ENCODE measurements at places on chromosomes 2 and 18. TPM values are rescaled to one million over a fixed set of nuclear protein-coding genes. Genes with fewer than 3 reads are reported as not detected.
A peak's percentile ranks its signal among the peaks of the same experiment; 100 is the strongest.

The SDC1 gene
- 6.8 TPM for polyA plus RNA-seq

The E2F6 gene
- 18.8 TPM for polyA plus RNA-seq

The GCG gene
- polyA plus RNA-seq: 2.5 TPM

The CCBE1 gene
- polyA plus RNA-seq: 2.0 TPM

The DYNAP gene
- polyA plus RNA-seq: not detected

The SULT1C2 gene
- 0.15 TPM for polyA plus RNA-seq

The PELI1 gene
- polyA plus RNA-seq: 14.6 TPM

The IHH gene
- polyA plus RNA-seq: not detected

The ANKRD62 gene
- not detected for polyA plus RNA-seq

GRCh38 chr2:49988276-49988675 lies 834.0 kb upstream of the FSHR start:
- no peak for DNase-seq

- DNase-seq: peak; percentile 12
Observed at GRCh38 chr18:51867767-51868166, 472.2 kb upstream of the DCC start.

GRCh38 chr2:1791685-1792435 lies 47.5 kb upstream of the PXDN start:
- DNase-seq: no peak

DNA sequence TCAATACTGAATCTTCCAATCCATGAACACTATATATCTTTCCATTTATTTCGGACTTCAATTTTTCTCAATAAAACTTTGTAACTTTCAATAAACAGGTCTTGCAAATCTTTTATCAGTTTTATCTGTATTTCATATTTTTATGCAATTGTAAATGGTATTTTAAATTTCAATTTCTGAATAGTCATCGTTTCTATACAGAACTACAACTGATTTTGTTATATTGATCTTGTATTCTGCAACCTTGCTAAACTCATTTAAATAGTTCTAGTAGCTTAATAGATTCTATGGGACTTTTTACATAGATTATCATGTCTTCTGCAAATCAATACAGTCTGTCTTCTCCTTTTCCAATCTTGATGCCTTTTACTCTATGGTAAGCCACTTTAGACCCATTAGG lies 90.4 kb downstream of the FAM228A start:
- no peak for DNase-seq

DNA sequence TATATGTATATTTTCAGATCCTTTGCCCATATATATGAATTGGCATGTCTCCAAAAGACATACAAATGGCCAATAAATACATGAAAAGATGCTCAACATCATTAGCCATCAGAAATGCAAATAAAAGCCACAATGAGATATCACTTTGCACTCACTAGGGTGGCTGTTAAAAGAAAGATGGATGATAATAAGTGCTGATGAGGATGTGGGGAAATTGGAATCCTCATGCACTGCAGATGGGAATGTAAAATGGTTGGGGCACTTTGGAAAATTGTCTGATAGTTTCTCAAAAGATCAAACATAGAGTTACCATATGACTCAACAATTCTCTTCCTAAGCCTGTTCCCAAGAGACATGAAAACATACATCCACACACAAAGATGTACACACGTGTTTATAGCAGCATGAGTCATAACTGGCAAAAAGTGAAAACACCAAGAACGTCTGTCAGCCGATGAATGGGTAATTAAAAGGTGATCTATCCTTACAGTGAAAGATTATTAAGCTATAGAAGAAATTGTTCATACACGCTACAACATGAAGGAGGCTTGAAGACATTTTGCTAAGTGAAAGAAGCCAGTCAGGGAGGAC lies 19.7 kb downstream of the NGEF start:
- DNase-seq: no peak

DNA sequence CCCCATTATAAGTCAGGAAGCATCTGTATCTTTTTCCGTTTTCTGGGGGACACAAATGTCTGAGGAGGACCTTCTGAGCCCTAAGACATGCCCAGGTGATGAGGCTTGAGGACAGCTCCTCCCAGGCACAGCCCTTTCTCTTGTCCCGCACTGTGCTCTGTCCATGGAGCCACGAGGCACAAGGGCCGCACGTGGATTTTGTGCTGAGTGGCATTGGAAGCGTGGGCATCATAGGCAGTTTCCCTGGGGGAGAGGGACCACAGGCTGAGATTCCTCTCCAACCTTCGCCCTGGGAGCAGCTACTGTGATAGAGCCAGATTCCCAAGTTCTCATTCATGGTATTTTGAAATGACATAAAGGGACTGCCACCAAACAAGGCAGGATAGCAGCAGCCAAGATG lies 139.9 kb downstream of the SH3RF3 start:
- no peak for DNase-seq

DNA sequence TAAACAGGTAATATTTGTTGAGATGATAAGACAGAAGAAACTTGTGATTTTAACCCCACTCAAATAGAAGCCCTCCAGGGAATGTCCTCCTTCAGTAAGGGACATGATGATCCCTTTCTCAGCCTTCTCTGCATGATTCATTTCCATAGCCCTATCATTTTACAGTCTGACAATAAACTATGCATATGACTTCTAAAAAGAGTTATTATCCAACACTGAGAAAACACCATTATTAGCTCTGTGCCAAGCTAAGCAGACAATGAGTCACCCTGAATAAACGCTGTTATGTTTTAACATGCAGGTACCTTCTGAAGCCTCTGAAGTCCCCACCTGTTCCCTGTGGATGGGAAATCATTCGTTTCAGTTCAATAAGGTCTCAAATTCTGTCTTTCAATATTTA lies 54.7 kb downstream of the DTNB start:
- DNase-seq: no peak

DNA sequence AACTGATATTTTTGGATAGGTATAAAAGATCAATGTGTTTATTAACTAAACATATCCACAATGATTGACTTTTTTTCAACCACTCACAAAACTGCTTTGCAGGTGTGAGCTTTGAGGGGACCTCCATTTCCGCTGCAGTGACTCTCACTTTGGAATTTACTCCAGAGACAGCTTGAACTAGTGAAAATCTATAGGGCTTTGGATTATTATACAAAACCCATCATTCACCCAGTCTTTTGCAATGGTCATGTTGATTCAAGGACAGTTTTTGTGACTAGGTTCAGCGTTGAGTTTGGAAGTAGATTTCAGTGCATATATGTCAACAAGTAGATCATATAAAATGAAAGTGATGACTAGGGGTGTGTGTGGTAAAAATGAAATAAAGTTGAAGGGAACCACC lies 87.7 kb downstream of the EHBP1 start:
- DNase-seq: no peak

- no peak for DNase-seq
Observed at GRCh38 chr2:236176951-236177350, 8.8 kb upstream of the GBX2 start.

GRCh38 chr18:22424565-22424963 lies 6.8 kb upstream of the CTAGE1 start:
- DNase-seq: no peak

DNA sequence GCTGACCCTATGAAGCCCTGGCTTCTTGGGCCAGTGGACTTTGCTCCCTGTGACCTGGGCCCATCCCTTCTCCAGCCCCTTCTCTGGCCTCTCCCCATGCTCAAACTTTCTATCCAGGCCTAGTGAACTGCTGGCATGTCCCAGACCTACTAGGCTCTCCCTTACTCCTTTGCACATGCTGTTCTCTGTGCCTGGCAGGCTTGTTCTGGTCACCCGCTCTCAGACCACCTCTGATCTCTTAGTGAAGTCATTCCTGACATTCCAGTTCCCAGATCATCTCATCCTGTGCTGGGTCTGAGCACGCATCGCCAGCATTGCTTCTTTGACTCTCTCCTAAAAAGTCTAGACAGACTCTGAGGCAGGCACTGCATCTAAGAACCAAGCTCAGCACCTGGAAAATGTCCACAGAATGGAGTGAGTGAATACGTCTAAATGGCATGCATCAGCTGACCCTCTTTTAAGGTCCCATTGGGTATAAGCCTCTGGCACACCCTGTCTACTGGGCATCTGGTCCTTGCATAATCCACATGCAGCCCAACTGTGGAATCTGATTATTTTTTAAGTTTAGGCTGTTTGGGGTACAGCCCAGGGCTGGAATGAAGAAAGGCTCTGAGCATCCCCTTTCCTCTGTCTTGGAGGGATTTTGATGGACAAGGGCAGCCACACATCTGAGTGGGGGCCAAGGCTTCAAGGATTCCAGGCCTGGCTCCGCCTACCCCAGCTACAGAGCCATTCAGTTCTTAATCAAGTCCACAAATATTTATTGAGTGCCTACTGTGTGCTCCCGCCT lies 130.6 kb upstream of the HAAO start:
- no peak for DNase-seq

- no peak for DNase-seq
Observed at GRCh38 chr2:160931531-160931930, 228.7 kb upstream of the TANK start.

GRCh38 chr18:70385474-70385873 lies 96.6 kb downstream of the SOCS6 start:
- no peak for DNase-seq

DNA sequence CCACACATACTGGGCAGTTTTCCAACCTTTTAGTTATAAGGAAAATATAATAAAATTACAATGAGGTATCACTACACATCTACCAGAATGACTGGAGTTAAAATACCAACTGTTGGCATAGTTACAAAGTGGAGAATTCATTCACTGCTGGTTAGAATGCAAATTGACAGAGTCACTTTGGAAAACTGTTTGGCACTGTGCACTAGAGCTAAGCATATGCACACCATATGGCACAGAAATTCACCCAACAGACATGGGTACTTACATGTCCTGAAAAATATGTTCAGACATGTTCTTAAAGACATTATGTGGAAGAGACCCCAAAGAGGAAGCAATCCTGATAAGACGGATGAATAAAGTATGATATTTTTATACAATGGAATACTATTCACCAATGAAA lies 686.1 kb upstream of the RAB6C start:
- DNase-seq: no peak

- no peak for DNase-seq
Observed at GRCh38 chr2:233470839-233471238, 95.7 kb downstream of the USP40 start.

GRCh38 chr2:232897598-232898408 lies 27.7 kb downstream of the SNORC start:
- DNase-seq: no peak

GRCh38 chr2:239208465-239209180 lies 192.2 kb downstream of the HDAC4 start:
- DNase-seq: no peak

DNA sequence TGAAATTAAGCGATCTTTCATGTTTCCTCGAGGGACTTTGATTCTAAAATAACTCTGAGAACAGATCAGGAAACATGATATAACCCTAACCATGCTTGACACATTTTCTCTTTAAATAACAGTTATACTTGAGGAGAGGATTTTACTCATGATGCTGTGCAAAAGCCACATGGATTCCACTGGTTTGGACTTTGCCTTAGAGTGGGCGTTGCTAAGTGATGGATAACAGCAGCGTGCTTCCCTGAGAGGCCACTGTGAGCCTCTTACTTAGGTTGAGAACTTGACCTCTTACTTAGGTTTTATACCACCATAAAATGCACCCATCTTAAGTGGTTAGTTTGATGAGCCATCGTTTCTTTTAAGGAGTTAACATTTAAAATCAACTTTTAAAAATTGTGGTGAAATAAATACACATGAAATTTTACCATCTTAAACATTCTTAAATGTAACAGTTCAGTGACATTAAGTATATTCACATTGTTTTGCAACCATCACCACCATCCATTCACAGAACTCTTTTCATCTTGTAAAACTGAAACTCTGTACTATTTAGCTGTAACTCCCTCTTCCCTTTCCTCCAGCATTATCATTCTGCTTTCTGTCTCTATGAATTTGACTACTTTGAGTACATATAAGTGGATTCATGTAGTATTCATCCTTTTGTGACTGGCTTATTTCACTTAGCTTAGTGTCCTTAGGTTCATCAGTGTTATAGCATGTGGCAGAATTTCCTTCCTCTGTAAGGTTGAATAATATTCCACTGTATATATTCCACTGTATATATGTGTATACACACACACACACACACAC lies 22.6 kb downstream of the ANXA4 start:
- no peak for DNase-seq

GRCh38 chr18:5413447-5413846 lies 117.9 kb upstream of the ZBTB14 start:
- DNase-seq: no peak

GRCh38 chr2:26081556-26081955 lies 47.7 kb downstream of the RAB10 start:
- DNase-seq: no peak

DNA sequence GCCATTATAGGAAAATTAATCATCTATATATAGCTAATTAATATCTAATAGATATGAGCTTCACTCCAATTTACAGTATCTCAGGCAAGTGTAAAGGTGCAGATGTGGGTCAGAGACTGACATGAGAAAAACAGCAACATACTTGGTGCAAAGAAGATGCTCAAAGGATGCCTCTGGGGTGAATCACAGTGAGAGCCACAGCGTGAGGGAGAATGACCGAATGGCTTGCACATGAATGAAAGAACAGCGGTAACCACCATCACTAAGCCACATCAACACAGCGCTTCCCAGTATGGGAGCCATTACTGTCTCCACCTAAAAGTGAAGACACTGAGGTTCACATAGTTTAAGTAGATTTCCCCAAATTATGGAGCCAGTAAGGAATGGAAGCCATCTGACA lies 423.4 kb upstream of the ID2 start:
- no peak for DNase-seq

- peak; percentile 38 for DNase-seq
Observed at GRCh38 chr2:186575302-186575701, 14.6 kb upstream of the ITGAV start.

DNA sequence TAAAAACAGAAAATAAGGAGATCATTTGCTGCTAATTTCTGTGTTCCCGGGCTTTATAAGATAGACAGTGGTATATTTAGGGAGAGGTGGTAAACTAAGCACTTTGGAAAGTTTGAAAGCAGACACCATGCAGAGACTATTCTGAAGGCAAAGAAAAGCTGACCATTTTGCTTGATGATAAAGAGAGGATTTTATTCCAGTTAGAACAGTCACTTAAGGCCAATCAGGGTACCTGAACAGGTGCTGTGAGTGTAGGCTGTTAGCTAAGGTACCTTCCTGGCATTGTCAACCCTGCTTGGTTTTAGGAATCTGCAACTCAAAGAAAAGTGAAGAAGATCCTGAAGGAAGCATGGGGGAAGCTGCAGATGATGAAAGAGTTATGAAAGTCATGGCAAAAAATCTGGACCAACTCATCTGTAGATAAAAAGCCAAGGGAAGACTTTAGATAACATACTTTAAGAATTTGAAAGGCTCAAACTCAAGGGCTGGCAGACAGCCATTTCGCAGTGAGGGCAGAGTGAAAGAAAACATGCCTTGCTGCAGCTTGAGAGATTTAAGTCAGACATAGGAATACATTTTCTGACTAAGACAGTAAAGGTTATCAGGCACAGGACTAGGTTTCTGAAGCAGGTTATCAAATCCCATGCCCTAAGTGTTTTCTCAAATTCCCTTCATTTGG lies 80.1 kb upstream of the ARL5A start:
- no peak for DNase-seq
